ENCODE measurements at places on chromosomes 4 and X.

DNA sequence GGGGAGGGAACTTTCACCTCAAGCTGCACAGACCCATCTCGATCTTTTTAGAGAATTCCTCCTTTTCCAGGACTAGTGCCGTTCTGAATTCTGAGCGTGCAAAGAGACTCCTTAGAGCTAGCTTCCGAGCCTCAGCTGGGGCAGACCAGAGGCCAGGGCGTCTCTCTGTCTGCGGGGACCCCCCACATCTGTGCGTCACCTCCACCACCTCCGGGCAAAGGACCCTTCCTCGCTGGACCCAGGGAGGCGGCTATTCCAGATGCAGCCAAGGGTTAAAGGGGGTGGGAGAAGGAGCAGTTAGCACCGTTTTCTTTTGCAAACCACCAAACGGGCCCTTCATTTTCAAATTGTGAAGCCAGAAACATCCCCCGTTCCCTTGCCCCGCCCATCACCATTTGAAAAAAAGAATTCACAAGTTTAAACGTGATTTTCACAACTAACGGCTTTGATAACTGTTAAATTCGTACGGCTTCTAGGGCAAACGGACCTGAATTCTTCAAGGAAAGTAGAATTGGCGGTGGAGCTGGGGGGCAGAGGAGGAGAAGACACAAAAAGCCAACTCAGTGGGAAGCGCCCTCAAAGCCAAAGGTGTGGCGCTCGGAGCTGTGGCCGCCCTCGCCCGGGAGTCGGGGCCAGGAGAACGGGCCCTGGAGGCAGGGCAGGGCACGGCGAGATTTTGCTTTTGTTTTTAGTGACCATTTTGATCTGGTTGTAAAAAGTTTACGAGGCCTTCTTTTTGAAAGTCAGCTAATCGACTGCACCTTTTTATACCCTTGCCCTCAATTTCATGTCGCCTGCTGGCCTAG lies 3.3 kb upstream of the PDGFRA start:
- DNase-seq, result no peak

- no peak for DNase-seq
Observed at GRCh38 chr4:33772582-33772981, 2471.7 kb downstream of the ARAP2 start.

GRCh38 chrX:46198858-46199257 lies 346.4 kb downstream of the ZNF674 start:
- no peak for DNase-seq

DNA sequence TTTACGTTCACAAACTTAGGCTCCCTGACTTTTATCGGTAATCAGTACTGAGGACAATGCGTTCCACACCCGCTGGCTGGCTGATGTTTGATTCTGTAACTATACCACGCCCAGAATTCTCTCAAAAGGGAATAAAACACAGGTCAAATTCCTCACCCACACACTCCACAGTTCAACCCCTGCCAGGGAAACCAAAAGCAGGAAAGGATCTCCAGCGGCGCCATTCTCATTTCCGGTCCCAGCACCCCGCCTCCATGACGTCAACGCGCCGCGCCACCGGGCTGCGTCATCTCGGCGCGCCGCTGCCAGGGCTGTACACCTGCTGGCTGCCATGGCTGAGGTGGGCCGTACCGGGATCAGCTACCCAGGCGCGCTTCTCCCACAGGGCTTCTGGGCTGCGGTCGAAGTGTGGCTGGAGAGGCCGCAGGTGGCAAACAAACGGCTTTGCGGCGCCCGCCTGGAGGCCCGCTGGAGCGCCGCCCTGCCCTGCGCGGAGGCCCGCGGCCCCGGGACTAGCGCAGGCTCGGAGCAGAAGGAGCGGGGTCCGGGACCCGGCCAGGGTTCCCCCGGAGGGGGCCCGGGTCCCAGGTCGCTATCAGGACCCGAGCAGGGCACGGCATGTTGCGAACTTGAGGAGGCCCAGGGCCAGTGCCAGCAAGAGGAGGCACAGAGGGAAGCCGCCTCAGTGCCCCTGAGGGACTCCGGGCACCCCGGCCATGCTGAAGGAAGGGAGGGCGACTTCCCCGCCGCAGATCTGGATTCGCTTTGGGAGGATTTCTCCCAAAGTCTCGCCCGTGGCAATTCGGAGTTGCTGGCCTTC lies at the start of the genes ACOX3 and TRMT44:
Gene ACOX3, minus strand, starts transcription at position 232 of the 820 bp plus-strand sequence. CDS start 24,202 bp downstream, outside the sequence.
Gene TRMT44, plus strand, starts transcription at position 286 of the 820 bp plus-strand sequence. Its CDS starts 46 bp downstream, at position 332.
- peak; percentile 95 for DNase-seq

- no peak for DNase-seq
Observed at GRCh38 chrX:25131055-25131454, 115.3 kb upstream of the ARX start.

DNA sequence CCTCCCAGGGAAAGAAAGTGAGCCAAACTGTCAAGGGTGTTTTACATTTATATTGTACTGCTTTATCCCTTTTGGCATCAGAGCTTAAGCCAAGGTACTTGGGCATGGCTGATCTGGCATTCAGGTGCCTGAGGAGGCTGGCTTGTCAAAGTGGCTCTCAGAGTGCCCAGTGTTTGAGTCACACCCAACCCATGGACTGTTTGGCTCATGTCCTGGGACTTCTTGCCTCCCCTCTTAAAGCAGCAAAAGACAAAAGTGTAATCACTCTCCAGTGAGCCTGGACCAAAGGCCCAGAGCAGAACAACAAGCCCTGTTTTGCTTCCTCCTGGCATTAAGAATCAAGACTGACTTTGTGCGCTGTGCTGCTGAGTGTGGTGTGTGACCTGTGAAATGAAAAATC lies 311.7 kb upstream of the TAPT1 start:
- no peak for DNase-seq

DNA sequence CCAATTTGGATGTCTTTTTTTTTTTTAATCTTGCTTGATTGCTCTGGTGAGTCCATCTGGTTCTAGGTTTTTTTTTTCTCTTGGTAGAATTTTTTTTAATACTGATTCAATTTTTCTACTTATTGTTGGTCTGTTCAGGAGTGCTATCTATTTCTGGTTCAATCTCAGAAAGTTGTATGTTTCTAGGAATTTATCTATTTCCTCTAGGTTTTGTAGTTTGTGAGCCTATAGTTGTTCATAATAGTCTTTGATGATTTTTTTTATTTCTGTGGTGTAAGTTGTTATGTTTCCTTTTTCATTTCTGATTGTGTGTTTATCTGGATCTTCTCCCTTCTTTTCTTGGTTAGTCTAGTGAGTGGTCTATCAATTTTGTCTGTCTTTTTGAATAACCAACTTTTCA lies 129.6 kb downstream of the FAM13A start:
- DNase-seq, result no peak
